ENCODE measurements at places on chromosomes 16 and 17.

- DNase-seq = no peak
Measured at GRCh38 chr17:28363186-28363585, 1.8 kb downstream of the SEBOX start.

- no peak for DNase-seq
Measured at GRCh38 chr16:3651461-3652372, 2.8 kb upstream of the DNASE1 start.

- peak; percentile 46 for DNase-seq
Measured at GRCh38 chr17:41907185-41907556, 11.6 kb downstream of the ACLY start.

- DNase-seq = no peak
Measured at GRCh38 chr17:55702150-55702549, 20.5 kb downstream of the TMEM100 start.

- DNase-seq = no peak
Measured at GRCh38 chr17:83127431-83128160, 48.2 kb downstream of the METRNL start.

DNA sequence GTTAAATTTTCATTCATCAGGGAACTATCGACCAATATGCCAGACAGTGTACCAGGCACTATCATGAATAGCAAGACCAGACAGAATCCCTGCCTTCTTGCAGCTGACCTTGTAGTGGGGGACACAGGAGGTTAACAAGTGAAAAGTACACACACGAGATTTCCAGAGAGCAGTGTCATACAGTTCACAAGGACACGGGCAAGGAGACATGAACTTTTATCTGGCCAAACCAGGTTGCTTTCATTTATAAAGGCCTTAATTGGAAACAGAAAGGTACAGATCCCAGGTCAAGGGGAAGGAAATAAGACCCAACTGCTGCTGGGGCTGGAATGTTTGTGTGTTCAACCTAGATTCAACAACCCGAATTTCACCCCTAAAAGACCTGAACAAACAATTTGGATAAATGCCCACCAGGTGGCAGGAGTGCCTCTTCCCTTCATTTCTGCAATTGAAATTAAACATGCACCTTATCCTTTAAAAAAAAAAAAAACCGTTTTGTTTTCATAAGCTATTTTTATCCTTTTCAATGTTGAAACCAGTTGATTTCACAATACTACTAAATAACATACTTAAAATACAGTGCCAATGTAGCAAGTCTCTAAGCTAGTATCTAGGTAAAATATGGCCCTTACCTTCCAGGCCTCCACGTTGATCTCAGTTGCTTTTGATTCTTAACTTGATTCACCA lies 65.9 kb downstream of the EMP2 start:
- DNase-seq = peak; percentile 70

DNA sequence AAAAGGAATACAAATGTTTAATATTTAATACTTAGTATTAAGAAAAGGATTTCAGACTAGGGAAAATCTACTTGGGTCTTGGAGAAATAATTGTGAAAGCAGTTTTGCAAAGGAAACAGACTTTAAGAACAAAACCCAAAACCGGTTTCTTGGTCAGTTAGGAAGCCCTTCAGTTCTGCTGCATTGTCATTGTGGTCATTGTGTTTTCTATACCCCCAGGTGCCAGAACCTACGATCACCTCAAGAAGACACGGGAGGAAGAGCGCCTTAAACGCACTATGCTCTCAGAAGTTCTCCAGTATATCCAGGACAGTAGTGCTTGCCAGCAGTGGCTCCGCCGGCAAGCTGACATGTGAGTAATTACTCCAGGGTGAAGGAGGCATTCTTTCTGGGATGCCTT lies 19.5 kb upstream of the DUSP14 start:
- DNase-seq = no peak
